ENCODE measurements at places on chromosomes 2 and 18.
A peak's percentile ranks its signal among the peaks of the same experiment; 100 is the strongest.

DNA sequence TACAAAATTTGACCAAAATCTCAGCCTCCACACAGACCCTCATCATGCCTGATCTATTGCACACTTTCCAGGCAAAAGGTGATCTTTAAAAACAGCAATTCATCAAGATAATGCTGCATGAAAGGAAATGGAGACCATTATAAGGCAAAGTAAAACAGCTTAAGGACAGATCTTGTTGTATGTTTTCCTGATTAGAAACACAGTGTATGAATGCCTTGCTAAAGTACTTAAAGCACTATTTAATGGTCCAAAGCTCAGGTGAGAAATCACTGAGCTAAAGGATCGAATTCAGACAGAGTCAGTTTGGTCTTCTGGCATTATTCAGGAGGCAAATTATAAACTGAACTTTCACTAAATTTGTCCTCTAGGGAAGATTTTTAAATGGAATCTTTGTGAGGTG is 18.7 kb upstream of the FTCDNL1 start:
- DNase-seq, result no peak

- DNase-seq, result no peak
Measured at GRCh38 chr2:188569431-188570165, 277.9 kb downstream of the GULP1 start.

DNA sequence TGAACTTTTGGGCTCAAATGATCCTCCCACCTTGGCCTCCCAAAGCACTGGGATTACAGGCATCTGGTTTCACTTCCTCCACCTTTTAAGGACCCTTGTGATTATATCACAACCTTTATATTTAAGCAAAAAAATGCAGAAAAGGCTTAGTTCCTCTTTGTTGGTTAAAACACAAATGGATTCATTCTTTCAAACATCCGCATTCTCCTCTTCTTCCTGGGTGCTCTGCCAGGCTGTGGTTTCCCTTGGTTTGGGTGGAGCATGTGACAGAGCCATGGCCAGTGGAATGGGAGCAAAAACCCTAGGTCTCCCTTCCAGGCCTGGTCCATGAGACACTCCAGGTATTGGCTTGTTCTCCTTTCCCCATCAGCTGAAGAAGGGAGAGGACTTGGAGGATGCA is 9.9 kb upstream of the SLC66A3 start:
- no peak for DNase-seq

DNA sequence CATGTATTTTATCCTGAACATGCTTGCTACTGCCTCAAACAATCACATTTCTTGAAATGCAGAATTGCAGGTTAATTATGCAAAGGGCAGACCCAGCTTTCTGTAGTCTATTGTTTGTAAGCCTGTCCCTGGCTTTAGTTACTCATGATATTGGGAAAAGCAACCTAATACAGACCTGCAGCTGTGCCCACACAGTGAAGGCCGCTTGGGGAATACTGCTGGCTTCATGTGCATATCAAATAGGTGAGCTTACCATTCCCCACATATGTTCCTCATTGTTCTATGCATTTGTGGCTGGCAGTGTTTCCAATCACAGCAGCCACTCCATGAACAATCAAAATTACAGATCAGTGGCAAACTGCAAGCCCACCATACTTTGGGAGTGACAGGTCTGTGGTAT is 186.3 kb downstream of the TMEM163 start:
- DNase-seq, result no peak

- DNase-seq, result no peak
Measured at GRCh38 chr18:55735199-55735855, 147.3 kb upstream of the TCF4 start.

DNA sequence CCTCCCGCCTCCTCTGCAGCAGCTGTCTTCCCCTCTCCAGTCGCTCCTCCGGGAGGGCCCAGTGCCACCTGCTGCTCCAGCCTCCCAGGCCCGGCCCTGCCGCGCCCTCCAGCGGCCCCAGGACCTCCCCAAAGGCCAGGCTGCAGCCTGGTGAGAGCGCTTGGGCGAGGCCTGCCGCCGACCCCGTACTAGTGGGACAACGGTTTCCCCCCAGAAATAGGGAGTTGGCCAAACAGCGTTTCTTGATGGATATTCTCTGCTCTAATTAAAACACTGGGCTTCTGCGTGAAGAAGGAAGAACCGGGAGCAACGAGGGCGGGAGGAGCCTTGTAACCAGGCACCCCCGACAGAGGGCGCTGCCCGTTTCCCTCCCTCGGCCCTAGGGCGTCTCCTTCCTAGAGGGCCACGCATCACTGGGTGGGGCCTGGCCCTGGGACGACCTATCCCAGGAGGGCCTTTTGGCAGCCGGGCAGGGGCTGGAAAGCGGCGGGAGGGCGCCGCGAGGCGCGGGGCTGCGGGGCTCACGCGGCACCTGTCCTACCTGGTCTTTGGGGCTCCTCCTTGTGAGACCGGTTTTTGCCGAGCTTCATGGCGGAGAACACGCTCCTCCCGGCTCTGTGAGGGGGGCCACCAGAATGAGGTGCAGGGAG is 25.4 kb upstream of the OTOF start:
- DNase-seq, result peak; percentile 85

DNA sequence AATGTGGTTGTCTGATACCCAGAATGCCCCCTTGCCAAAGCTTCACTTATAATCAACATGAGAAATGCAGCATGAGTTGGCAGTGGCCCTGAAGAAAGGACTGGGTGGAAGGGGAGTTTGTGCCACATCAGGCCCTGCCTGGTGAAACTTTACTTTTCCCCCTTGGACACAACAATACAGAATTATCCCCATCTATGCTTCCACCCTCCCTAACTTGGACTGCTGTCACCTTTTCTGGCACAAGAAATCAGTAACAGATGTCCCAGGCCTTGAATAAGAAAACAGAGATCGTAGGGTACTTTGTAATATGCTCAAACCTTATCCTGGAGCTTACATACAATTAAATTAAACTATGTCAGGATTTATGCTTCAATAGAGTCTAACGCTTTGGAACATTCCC is 128.9 kb upstream of the SATB2 start:
- DNase-seq, result no peak

DNA sequence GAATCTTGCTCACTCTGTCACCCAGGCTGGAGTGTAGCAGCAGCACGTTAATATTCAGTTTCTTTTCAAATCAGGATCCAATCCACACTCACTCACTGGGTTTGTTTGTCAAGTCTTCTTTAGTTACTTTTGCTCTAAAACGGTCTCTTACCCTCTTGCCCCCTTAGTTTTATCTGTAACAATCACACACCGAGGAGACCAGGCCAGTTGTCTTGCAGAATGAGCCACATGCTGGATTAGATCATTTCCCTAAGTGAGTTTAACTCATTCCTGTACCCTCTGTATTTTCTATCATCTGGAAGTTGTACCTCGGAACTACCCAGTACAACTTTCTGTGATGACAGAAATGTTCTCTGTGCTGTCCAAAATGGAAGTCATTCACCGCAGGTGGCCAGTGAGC is 20.7 kb upstream of the TOGARAM2 start:
- DNase-seq, result no peak

- DNase-seq, result no peak
Measured at GRCh38 chr2:121031568-121032340, 253.2 kb downstream of the TFCP2L1 start.

DNA sequence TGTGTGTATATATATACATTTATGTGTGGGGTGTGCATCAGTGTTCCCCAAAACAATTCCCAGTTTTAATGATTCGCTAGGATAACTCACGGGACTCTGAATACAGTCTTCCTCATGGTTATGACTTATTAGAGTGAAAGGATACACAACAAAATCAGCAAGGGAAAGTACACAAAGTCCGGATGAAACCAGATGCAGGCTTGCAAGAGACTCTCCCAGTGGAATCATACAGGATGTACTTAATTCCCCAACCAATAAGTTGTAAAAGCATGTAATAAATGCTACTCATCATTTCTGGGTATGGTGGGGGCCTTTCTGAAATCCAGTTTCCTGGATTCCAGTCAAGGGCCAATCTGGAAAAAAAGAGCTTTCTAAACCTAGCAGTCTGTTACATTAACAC is 654.1 kb upstream of the SYT4 start:
- no peak for DNase-seq

- DNase-seq, result no peak
Measured at GRCh38 chr2:45466053-45466452, 145.0 kb downstream of the SRBD1 start.

DNA sequence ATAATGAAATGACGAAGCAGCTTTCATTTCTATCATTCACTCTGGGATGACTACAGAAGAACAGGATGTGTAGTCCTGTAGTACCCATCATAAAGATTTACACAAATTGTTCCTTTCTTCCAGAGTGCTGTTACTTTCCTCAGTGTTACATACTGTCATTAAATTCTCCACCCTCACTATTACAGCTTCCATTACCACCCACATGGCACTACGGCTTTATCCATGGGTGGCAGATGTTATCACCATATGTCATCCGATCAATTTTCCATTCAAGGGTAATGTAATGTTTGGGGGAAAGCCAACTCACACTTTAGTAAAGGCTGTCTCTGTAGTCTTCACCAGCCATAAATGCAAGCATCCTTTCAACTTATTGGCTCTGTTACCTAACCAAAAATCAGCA is 7.1 kb upstream of the CSRNP3 start:
- no peak for DNase-seq

Measured in activated naive CD4-positive, alpha-beta T cell treated with Interleukin-2 at 50 U/mL for 16 hours (primary cell).